ENCODE measurements at places on chromosomes 2 and 18. TPM values are rescaled to one million over a fixed set of nuclear protein-coding genes. Genes with fewer than 3 reads are reported as not detected.

GRCh38 chr2:232871418-232871834, 1.4 kb downstream of the SNORC start:
- H3K4me3 ChIP-seq = no peak overlapping the region
- H3K36me3 ChIP-seq = no peaks in the 10 kb centered on the region
- DNase-seq = no peak

- DNase-seq = no peak
- H3K36me3 ChIP-seq = no peaks in the 10 kb centered on the region
- no peak overlapping the region for H3K4me3 ChIP-seq
- no peak overlapping the region for H3K27ac ChIP-seq
Measured at GRCh38 chr2:75066121-75066902, 107.9 kb downstream of the POLE4 start.

DNA sequence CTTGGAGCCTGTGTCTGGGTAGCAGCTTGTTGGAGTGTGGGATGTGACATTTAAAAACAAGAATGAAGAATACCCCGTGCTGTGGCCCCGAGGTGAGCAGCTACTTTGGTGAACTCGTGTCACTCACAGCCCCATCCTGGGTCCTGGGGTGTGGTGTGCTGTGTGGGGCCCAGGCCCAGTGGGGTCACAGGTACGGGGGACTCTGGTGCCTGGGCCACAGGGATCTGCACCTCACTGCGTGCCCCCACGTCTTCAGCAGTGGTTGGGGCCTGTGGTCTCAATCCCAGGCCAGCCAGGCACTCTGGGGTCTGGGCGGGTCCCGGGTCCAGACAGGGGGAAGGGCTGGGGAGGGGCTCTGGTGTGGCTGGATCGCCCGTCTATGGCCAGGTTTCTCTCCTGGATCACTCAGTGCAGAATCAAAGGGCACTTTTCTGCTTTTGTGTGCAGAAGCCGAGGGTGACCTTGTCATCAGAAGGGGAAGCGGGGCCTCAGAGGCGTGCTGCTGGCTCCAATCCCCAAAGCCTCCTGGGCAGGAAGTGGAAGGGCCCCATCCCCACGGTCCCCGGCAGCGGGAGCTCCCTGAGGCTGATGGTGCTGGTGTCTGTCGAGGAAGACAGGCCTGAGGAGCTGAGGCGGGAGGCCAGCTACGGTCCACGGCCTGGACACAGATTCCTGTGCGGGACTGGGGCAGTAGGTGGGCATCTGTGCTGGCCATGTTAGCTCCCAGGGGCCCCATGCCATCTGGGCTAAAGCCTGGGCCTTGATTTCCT, 1.4 kb downstream of the GPR35 start:
- H3K27ac ChIP-seq = no peak overlapping the region
- H3K4me3 ChIP-seq = no peak overlapping the region
- no peaks in the 10 kb centered on the region for H3K27me3 ChIP-seq
- H3K4me1 ChIP-seq = no peaks in the 10 kb centered on the region

- no peak overlapping the region for H3K4me3 ChIP-seq
- peaks cover 11% of the 10 kb centered on the region for H3K4me1 ChIP-seq
- no peaks in the 10 kb centered on the region for H3K27me3 ChIP-seq
- DNase-seq = no peak
- H3K27ac ChIP-seq = no peak overlapping the region
Measured at GRCh38 chr2:85718885-85719492, 24.8 kb downstream of the GNLY start.

DNA sequence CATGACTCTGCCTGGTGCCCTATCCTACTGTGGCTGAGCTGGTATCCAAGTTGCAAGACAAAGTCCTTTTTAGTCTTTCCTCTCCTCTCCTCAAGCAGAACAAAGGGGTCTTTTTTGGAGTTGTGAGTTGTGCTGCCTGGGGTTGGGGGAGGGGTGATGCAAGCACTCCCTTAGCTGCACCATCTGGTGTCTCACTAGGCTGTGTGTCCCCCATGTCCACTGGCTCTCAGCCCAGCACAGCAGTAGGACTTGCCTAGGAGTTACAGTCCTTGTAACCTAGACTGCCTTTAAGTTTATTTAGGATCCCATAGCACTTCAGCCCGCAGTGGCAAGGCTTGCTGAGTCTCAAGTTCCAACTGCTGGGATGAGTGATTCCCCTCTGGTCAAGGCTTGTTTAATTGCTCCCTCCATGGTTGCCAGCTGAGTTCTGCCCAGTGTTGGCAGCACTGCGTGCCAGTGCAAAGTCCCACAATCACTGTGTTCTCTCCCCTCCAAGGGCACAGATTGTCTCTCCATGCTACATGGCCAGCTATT, 13.2 kb upstream of the ILKAP start:
- H3K4me1 ChIP-seq = no peaks in the 10 kb centered on the region
- H3K36me3 ChIP-seq = no peaks in the 10 kb centered on the region
- H3K4me3 ChIP-seq = no peak overlapping the region
- H3K27ac ChIP-seq = no peak overlapping the region
- DNase-seq = no peak

- H3K27me3 ChIP-seq = no peaks in the 10 kb centered on the region
- H3K4me3 ChIP-seq = no peak overlapping the region
- no peaks in the 10 kb centered on the region for H3K4me1 ChIP-seq
- DNase-seq = no peak
- no peaks in the 10 kb centered on the region for H3K36me3 ChIP-seq
- H3K27ac ChIP-seq = no peak overlapping the region
Measured at GRCh38 chr2:134745023-134745422, 26.2 kb upstream of the TMEM163 start.

DNA sequence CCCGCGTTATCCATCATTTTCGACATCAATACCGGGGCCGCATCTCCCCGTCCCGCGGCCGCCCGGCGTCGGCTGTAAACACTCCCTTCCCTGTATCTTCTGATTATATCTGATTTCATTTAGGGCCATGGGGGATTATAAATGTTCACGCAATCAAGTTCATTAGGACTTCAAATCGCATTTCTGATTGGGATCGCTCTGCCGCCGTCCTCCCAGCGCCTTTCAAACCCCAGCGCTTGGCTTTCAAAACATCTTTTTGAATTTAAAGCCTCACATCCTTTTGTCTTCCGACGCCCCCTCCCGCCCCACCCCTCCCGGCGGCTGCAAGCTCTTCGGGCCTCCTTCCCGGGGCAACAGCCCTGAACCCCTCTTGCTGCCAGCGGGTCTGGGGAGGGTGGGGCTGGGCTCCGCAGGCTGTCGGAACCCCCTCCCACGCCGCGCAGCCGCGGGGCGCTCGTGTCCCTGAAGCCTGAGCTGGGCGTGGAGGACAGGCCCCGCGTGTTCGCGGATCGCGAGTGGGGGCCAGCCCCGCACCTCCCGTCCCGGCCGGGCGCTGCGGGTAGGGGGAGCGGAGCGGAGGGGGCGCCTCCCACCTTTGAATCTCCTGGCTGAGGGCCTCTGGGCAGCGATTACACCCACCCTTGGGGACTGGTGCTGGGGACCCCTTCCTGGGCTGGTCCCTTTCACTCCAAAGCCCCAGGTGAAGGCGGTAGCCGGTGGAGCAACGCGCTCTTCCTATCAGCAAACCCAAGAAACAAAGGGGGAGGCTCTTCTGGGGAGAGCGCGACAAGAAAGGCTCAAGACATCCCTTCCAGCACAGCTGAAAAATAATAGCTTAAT, 11.3 kb upstream of the GBX2 start:
- H3K36me3 ChIP-seq = no peaks in the 10 kb centered on the region
- H3K4me1 ChIP-seq = no peaks in the 10 kb centered on the region
- no peak for DNase-seq
- no peak overlapping the region for H3K27ac ChIP-seq

GRCh38 chr18:41004324-41004723, 950.7 kb upstream of the PIK3C3 start:
- DNase-seq = no peak
- no peaks in the 10 kb centered on the region for H3K36me3 ChIP-seq
- H3K27ac ChIP-seq = no peak overlapping the region
- no peaks in the 10 kb centered on the region for H3K27me3 ChIP-seq
- H3K4me3 ChIP-seq = no peak overlapping the region

CERKL gene
- 0.15 TPM for total RNA-seq

Data from cardiac muscle cell (in vitro differentiated cells and primary cell).